ENCODE measurements at places on chromosomes 5 and 9.

- peak; percentile 46 for DNase-seq
These were observed 127.3 kb downstream of the MACROH2A1 start for GRCh38 chr5:135271533-135272310.

GRCh38 chr9:5515261-5515650 is 4.9 kb downstream of the PDCD1LG2 start:
- DNase-seq: no peak

DNA sequence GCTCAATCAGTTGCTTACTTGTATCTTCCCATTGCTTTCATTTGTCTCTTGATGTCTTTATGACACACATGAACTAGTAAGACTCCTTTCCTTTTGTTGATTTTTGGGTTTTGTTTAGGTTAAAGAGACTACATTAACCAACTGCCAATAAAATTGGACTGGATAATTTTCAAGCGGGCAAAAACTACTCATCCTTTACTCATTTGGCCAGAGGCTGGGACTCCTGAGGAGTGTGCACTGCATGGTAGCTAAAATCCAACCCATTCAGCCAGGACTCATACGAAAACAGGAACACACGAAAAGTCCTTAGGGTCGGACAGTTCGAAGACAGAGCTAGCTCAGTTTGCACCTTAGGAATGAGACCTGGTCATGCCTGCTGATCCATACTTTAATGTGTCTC is 6.0 kb downstream of the SLC46A2 start:
- DNase-seq: no peak

GRCh38 chr5:58486290-58486689 is 4.9 kb upstream of the GAPT start:
- DNase-seq: no peak

GRCh38 chr5:1055896-1056610 is 47.5 kb downstream of the NKD2 start:
- DNase-seq: no peak

DNA sequence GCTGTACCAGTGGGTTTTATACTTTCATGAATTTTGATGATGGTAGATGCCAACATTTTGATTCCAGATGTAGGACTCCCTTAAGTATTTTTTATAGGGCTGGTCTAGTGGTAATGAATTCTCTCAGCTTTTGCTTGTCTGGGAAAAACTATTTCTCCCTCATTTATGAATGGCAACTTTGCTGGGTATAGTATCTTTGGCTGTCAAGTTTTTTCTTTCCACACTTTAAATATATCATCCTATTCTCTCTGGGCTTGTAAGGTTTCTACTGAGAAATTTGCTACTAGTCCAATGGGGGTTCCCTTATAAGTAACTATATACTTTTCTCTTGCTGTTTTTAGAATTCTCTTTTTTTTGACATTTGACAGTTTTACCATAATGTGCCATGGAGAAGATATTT is 629.3 kb downstream of the NR2F1-AS1 start:
- DNase-seq: no peak

DNA sequence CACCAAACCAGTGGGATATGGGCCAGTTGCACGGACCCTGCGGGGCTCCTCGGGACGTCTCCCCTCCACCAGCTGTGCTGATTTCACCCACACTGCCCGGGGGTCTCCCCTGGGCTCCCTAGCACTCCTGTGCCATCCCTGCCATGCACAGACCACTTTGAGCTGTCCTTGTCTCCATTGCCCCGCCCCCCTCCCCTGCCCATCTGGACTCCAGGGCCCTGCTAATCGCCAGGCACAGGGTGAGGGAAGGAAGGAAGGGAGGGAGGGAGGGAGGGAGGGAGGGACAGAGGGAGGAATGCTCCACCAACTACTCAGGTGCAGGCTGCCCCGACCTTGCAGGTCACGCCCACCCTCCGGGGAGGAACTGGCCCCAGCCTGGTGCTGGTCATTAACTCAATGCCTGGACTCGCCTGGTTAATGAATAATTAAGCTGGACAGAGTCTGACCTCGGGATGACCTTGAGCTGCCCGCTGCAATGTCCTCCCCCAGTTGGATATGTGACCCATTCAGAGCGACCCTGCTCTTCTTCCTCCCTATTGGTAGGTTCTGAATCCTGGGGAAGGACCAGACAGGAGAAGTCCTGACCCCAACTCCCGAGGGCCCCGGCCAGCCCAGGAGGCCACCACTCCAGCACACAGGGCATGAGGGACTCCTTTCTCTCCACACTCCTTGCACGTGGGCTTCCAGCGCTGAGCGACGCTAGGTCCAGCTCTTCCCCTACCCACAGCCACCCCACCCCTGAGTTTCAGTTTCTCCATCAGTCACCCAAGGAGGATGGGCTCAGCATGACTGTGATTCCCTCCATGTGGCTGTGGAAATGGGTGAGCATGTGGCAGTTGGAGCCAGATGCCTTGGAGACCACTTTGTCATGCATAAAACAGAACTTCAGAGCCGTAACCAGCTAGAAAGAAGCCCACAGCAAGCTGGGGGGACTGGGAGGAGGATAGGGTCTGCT is 62.1 kb downstream of the C9orf50 start:
- DNase-seq: peak; percentile 95

GRCh38 chr5:74575741-74576538 is 64.6 kb downstream of the ENC1 start:
- no peak for DNase-seq

DNA sequence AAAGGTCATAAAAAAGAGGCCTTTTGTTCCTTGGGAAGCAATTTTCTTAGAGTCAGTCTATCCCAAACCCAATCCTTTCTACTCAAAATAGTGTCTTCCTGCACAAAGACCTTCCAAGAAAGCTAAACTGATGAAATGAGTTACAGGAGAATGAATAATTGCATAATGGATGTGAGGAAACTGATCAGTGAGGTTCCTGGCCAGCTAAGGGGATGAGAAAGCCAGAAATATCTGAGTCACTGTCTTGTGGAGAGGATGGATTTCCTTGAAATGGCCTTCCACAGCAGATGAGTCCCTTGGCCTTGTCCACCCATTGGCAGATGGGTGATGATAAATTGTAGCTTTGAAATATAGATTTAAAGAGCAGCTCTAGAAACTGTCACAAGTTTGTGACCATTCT is 756.1 kb downstream of the DNAH5 start:
- no peak for DNase-seq

GRCh38 chr9:130193531-130194377 is 21.6 kb downstream of the NCS1 start:
- DNase-seq: peak; percentile 86

- no peak for DNase-seq
These were observed 171.6 kb downstream of the TARS1 start for GRCh38 chr5:33612386-33612785.

DNA sequence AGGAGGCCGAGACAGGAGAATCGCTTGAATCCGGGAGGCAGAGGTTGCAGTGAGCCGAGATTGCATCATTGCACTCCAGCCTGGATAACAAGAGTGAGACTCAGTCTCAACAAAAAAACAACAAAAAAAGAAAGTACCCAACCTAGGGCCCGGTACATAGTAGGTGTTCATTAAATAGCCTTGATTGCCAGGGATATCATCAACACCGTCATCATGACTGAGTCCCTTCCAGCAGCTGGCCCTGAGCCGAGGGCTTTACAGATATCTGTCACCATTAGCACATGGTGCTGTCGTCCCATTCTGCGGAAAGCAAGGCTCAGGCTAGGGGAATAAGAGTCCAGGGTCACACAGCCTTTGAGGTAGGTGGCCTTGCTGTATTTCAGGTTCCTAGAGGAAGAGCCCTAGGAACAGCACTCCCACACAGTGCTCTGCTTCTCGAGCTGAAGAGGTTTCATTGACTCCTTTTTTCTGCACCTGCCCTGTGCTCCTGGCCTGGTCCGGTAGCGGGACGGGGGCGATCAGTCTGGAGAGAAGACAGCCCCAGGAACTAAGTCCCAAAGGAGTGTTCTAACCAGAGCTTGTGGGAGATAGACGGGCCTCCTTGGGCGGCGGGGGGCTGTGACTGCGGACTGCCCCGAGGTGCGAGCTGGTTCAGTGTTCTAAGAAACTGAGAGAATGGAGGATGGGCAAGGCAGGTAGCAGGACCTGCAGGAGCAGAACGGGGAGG is 48.2 kb downstream of the CXXC5 start:
- DNase-seq: no peak

DNA sequence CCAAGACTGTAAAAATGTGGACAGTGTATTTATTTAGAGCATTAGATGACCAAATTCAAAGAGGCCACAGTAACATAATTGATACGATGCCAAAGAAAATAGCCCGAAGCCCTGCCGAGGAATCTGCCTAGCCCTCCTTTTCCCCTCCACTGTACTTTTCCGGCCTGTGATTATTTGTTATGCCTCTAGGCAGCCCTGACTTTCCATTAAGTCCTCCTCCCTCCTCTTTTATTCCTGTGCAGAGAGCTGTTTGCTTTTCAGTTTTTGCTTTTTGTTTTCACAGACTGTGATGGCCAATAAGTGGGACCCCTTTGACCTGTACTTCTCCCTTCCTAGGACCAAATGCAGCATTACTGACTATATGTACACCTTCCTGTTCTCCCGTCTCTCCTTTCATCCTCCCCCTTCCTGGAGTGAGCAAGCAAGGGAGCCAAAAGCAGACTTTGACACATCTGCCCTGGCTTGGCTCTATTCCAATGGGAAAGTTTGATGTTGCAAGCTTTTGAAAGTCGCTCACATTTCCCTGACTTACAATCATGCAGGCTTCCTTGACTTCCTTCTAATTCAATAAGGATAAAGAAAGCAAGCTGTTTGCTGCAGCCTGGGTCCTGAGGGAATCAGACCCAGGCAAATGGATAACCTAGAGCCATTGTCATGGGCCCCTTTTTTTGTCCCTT is 76.1 kb downstream of the NREP start:
- no peak for DNase-seq

GRCh38 chr5:103224118-103224893 is 34.3 kb upstream of the MACIR start:
- peak; percentile 67 for DNase-seq

GRCh38 chr5:6659941-6660684 is 26.9 kb downstream of the SRD5A1 start:
- DNase-seq: no peak

- no peak for DNase-seq
These were observed 24.2 kb downstream of the AGXT2 start for GRCh38 chr5:35023391-35024178.

- no peak for DNase-seq
These were observed 76.1 kb upstream of the ASS1 start for GRCh38 chr9:130368631-130369103.

DNA sequence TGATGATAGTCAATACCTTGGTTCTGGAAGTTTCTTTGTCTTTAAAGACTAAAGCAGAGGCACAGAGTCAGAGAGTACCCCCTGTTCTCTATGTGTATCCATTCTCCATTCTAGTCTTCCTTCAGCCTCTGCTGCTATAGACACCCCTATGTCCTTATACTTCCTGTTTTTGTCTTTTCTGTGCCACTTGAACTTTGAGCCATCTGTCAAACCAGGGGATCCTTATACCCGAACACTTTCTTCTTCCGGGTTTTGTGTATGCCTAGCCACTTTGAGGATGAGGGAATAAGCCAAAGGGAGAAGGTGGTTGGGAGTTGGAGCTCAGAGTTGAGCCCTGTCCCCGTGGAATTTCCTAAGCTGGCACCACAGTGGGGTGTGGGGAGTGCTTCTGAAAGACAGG is 61.1 kb upstream of the IL6ST start:
- DNase-seq: no peak

DNA sequence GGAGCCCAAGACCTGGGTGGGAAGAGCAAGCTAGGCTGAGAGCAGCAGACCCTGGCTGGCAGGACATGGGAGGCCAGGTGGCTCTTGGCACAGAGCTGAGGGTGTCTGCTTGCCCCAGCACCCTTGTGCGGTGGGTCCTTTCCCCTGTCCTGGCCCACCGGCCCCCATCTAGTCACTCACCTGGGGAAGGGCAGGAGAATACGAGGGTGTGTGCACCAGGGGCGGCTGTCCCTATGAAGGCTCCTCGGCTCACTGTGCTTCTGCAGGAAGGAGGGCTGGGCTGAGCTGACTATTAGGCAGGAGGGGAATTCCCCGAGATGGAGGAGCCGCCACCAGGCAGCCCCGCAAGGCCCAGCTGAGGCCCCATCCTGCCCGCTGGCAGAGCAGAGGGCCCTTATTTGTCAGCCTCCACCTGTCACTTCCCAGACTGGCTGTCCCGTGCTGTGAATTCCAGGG is 6.1 kb upstream of the TNIP1 start:
- no peak for DNase-seq

DNA sequence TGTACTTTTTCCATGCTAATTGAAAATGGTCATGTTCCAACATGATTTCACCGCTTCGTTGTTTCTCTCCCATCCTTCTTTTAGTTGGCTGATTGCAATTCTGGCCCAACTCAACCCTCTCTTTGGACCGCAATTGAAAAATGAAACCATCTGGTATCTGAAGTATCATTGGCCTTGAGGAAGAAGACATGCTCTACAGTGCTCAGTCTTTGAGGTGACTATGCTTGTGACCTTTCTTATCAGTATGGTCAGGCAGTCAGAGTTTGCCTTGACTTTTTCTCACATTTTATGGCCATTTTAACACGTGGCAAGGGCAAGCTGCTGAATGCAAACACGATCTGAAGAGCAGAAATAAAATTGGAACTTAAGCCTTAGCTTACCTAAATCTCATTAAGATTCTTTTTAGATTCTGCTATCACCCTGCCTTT is 36.0 kb upstream of the CREBRF start:
- DNase-seq: no peak

- no peak for DNase-seq
These were observed 63.3 kb upstream of the ZFAND5 start for GRCh38 chr9:72428329-72428728.

DNA sequence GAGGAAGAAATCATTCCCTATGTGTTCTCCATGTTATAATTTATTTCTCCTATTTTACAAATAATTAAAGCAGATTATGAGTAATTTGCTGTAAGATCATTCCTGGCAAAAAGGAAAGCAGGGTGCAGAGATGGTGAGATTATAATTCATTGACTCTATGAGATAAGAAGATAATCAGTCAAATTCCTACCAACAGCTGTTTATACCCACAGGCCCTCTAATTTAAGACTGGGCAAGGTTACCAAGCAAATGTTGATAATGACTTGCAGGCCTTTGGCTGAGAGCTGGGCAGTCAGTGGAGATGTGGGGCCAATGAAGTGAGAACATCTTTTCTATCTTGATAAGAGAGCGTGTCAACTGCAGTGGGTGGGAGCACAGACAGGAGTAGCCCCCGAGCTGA is 222.7 kb downstream of the ICE1 start:
- no peak for DNase-seq

- no peak for DNase-seq
These were observed 148.3 kb downstream of the PRDM9 start for GRCh38 chr5:23655674-23656073.

GRCh38 chr9:133368249-133368881 is 7.5 kb downstream of the SURF4 start:
- no peak for DNase-seq

DNA sequence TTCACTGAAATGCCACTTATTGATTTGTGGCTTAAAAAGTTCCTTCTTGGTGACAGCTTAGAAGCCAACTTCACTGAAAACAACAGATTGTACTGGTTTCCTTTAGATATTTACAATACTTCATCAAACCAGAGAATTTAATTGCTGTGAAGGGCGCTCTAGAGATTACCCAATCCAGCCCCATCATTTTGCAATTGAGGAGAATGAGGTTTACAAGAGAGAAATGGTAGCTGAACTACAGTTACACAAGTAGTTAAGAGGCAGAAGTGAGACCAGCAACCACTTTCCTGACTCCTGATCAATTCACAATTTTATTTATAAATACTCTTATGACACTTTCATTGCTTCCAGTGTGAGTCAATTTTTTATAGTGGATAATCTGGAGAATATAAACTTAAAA is 103.5 kb upstream of the APC start:
- no peak for DNase-seq
